Activated CD4-positive, alpha-beta T cell treated with anti-CD3 and anti-CD28 coated beads for 48 hours (primary cell): ENCODE measurements at places on chromosomes 1 and 21.
A peak's percentile ranks its signal among the peaks of the same experiment; 100 is the strongest.

DNA sequence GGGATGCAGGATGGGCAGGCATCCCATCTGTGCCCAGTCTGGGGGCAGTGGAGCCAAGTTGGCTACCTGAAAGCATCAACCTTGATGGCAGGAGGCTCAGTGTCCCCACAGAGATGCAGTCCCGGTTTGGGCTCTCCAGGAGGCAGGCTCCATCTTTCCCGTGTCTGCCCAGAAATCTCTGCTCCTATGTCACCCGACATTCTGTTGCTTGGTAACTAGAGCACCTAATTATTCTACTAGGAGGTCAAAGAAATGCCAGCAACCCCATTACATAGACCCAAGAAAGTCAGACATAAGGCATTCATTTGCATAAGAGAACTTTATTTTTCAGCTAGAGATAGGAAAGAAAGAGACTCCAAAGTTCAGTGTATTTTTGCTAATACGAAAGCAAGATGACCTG is 100.3 kb upstream of the BACE2 start:
- no peak for DNase-seq

DNA sequence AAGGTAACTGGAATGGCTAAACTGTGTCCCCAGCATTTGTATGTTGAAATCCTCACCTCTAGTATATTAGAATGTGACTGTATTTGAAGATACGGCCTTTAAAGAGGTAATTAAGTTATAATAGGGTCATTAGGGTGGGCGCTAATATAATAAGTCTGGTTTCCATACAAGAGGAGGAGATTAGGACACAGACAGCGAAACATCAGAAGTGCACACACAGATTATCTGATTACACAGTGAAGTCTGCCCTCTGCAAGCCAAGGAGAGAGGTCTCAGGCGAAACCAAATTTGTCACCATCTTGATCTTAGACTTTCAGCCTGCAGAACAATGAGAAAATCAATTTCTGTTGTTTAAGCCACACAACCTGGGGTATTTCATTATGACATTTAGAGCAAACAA is 2233.1 kb downstream of the MRPL39 start:
- DNase-seq: no peak

DNA sequence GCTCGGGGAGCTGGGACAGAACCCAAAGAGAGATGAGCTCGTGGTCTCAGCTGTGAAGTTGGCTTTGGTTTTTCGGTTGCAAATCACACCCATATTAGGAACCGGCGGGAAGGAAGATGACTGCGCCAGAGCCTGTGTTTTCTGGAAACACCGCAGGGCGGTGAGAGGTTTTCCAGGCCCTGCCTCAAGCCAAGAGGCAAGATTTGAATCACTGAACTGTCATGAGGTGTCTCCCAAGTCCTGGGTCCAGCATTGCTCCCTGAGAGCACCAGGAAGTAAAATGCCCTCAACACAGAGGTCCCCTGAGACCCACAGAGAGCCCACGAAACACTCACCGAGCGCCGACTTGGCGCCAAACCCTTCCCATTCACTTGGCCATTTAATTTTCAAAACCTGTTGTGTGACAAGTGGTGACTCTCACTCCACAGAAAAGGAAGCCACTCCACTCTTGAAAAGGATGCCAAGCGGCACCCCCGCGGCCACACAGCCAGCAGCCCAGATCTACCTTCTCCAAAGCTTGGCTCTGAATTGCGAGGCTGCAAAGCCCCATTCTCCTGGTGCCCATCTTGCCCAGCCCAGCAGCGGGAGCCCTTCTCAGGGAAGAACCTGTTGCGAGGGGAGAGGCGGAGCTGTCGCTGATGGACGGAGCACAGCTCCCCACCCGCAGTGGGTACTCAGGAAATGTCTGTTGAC is 99.0 kb upstream of the RUNX3 start:
- peak; percentile 70 for DNase-seq

DNA sequence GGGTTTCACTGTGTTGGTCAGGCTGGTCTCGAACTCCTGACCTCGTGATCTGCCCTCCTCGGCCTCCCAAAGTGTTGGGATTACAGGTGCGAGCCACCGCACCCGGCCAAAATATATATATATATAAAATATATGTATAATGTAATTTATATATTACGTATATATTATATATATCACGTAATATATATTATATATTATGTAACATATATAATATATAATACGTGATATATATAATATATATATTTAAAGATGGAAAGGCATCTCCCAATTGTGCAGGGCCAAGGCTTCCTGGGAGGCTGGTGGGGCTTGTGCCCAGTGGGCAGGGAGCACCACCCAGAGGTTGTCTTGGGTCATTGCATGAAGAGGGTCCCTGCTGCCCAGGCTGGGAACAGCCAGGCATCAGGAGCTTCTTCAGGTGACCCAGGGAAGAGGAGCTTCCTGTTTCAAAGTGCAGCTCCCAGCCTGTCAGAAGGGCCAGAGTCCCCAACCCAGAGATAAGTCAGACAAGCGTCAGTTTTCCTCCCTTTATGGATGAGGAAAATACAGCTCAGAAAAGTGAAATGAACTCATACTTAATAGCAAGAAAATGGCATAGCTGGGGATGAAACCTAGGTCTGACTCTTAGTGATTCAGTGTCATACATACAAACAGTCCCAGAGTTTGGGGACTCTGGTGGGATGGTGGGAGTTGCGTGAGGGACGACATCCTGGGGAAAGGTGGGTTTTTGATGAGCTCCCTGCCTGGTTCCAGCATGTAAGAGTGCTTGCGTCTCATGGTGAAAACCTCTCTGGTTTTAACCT is 12.0 kb downstream of the UBE2Q1 start:
- peak; percentile 75 for DNase-seq

GRCh38 chr1:168419736-168420135 is 124.1 kb downstream of the XCL2 start:
- no peak for DNase-seq

- no peak for DNase-seq
Observed at GRCh38 chr1:62037274-62037673, 157.4 kb upstream of the L1TD1 start.

DNA sequence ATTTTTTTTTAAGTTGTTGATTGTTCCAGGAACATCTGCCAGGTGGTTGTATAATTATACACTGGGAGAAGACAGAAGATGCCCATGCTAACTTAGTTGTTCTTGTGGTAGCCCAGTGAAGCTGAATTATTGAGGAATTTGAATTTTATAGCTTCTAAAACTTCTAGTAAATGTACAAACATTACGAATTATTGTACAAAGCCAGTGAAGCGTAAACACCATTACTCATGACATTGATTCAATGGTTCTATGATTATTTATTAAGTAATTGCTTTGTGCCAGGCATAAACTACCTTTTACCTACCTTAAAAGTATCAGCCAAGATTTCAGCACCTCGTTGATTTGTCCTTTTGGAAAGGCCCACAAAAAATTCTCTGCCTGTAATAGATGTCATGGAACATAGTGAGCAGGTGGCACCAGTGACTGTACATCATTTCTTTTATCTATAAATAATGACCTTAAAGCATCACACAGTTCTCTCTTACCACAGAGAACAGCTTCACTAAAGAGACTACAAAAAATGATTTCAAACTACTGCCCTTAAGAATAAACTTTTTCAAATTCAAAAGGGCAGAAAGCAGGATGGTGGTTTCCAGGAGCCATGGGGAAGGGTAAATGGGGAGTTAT is 74.9 kb upstream of the BCL10 start:
- DNase-seq: no peak

GRCh38 chr1:74368335-74368734 is 133.1 kb downstream of the TNNI3K start:
- DNase-seq: no peak

DNA sequence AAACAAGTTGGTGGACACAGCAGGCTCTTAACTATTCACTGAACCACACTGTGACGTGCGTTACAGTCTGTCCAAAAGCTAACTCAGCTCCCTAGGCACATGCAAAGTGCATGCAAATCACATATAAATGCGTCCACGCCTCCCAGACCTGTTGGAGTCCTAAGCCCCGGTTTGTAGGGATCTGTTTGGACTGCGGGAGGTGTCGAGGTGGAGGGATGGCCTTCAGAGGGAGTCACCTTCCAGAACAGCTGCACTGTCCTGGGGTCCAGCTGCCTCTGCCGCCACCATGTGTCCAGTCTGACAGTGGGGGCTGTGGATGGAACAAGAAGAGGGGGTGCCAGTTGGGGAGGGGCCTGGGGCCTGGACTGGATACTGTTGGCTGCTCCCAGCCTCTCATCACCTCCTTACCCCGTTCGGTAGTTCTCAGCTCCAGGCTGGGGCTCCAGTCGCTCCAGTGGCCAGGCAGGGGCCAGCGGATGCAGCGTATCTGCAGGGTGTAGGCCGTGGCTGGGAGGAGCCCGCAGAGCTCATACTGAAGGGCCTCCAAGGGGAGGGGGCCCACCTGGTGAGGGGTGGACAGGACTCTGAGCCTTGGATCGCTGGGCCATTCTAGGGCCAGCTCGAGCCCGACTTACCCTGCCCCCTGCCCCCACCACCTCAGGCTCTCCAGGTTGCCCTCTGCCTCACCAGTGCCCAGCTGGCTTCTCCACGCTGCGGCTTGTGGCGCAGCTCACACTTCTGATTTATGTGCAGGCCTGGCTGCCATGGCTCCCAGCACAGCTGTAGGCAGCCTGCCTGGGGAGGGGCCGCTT is 7.9 kb upstream of the MRPS15 start:
- no peak for DNase-seq

- no peak for DNase-seq
Observed at GRCh38 chr21:36388835-36389234, 3.6 kb downstream of the CHAF1B start.

GRCh38 chr21:37435711-37436110 is 69.1 kb downstream of the DYRK1A start:
- no peak for DNase-seq

GRCh38 chr1:153769221-153769620 is 6.0 kb upstream of the SLC27A3 start:
- DNase-seq: no peak

GRCh38 chr1:116553386-116554115 is 17.3 kb downstream of the CD58 start:
- no peak for DNase-seq

DNA sequence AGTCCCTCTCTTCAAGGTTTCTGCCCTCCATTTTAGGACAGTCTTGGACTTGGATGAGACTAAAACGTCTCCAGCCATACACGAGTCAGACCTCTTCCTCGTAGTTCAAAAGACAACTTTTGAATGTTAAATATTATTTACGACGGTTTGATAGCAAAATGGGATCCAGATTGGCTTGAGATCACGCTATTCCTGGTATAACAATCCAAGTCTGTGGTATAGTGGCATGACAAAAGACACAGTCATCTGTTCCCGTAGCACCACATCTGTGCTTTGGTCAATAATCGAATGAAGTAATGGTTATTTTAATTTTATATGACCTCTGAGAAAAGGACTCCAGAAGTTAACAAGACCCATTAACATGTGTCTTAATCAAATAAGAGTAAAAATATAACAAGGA is 7.0 kb downstream of the PCP4 start:
- no peak for DNase-seq

GRCh38 chr1:228416217-228416933 is at the start of gene TRIM17:
Gene TRIM17, minus strand, starts transcription at chr1:228416861. Its CDS starts 1,789 bp downstream, at chr1:228415072.
- DNase-seq: peak; percentile 57

- DNase-seq: no peak
Observed at GRCh38 chr1:152757747-152758146, at the start of gene KPRP. Gene KPRP, plus strand, starts transcription at chr1:152758025. Its CDS starts 1,564 bp downstream, at chr1:152759589.

DNA sequence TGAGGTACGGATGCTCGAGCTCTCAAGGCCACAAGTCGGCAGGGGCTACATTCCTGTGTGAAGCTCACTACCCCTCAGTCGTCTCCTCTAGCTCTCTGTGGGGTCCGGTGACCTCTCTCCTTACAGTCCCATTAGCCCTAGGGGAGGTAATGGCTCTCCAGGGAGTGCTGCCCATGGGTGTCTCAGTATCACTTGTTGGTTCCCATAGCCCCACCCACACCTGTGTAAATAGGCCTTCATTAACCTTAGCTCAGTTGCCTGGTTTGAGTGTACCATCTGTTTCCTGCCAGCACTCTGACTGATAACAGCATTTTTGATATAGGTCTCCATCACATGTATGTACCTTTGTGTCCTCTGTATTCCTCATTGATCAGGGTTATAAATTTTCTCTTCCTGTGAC is 133.2 kb upstream of the KCNJ15 start:
- DNase-seq: no peak

GRCh38 chr1:87940421-87940820 is 611.7 kb downstream of the LMO4 start:
- no peak for DNase-seq

DNA sequence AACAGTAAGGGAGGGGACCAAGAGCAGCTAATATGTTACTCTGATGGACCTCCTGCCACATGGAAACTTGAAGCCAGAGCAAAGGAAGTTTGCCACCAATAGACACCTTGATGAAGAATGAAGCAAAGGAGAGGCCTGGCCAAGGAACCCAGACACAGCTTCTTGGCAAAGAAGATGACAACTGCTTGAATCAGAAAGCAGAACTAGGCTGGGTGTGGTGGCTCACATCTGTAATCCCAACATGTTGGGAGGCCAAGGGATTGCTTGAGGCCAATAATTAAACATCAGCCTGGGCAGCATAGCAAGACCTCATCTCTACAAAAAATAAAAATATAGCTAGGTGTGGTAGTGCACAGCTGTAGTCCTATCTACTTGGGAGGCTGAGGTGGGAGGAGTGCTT is 31.7 kb upstream of the CAPZB start:
- no peak for DNase-seq

GRCh38 chr1:36703526-36704208 is 221.0 kb upstream of the CSF3R start:
- peak; percentile 84 for DNase-seq

DNA sequence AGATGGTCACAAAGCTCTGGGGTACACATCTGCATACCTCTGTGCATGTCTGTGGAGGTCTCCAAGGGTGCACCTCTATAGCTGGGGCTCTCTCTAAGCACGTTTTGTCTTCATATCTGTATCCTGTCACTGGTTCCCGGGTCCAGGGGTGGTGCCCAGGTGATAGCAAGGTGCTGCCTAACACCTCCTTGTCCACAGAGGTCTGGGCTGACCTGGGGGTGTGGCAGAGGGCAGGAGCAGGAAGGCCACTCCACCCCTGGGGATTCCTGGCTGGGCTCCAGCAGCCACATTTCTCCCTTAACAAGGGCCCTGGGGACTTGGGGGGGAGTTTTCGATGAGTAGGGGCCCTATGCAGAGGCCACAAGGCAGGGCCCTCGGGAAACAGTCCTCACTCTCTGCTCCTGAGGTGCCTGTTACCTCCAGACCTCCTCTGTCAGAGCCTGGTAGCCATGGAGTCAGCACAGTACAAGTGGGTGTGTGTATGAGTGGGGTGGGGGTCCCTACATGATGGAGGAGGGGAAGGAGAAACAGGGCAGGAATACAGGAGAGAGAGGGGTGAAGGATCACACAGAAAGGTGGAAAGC is 7.0 kb upstream of the CDCP2 start:
- no peak for DNase-seq

DNA sequence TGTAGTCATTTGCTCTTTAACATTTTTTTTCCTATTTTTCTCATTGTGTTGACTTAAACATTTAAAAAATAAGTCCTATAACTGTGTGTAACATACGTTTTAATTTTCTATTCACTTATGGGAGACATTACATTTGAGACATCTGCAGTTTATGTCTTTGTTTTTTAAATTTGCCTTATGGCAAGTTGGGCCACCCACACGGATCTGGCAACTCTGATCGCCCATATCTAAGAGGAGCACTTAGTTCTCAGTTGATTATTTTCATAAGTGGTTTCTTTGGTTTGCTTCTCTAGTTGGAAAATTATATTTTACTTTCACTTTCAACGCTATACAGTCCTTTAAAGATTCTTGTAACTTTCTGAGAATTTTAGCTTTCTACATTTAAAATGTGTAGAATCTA is 13.8 kb upstream of the ZNF124 start:
- no peak for DNase-seq
